ENCODE measurements at places on chromosomes 2 and 18. TPM values are rescaled to one million over a fixed set of nuclear protein-coding genes. Genes with fewer than 3 reads are reported as not detected.
A peak's percentile ranks its signal among the peaks of the same experiment; 100 is the strongest.

Gene PKDCC
- total RNA-seq, result not detected

Gene CHMP1B
- total RNA-seq, result 24.4 TPM

Gene SPHKAP
- not detected for total RNA-seq

DNA sequence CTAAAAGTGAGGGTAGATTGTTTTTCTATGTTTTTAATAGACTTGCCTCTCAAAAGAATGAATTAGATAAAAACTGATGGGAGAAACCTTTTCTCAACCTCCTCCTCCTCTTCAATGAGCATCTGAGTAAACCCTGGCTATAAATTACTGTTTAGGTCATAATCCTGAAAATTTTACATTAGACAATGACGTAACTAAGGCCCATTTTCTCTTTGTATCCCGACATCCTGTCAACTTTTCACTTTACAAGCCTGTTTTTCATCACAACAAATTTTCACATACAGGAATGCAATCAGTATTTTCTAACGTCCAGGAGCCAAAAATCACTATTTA is 1.3 kb downstream of the SPIRE1 start:
- no peak for DNase-seq
- peaks cover 25% of the 10 kb centered on the region for H3K27me3 ChIP-seq
- peak overlapping the region; percentile 86 for H3K4me3 ChIP-seq
- peaks cover 30% of the 10 kb centered on the region for H3K4me1 ChIP-seq

GRCh38 chr2:15367715-15368114 is 193.4 kb downstream of the NBAS start:
- H3K36me3 ChIP-seq, result peaks cover 28% of the 10 kb centered on the region
- H3K27ac ChIP-seq, result no peak overlapping the region
- H3K27me3 ChIP-seq, result no peaks in the 10 kb centered on the region
- no peak overlapping the region for H3K4me3 ChIP-seq
- DNase-seq, result no peak

- H3K4me1 ChIP-seq, result peaks cover 7% of the 10 kb centered on the region
- H3K36me3 ChIP-seq, result peaks cover 2% of the 10 kb centered on the region
- H3K27me3 ChIP-seq, result peaks cover 2% of the 10 kb centered on the region
- no peak overlapping the region for H3K4me3 ChIP-seq
- DNase-seq, result peak; percentile 69
- H3K27ac ChIP-seq, result peak overlapping the region; percentile 5
These were observed 63.9 kb downstream of the PRKRA start for GRCh38 chr2:178386986-178387597.

GRCh38 chr2:199777916-199778315 is 73.1 kb downstream of the FTCDNL1 start:
- no peak for DNase-seq
- no peaks in the 10 kb centered on the region for H3K36me3 ChIP-seq
- no peaks in the 10 kb centered on the region for H3K4me1 ChIP-seq
- H3K27ac ChIP-seq, result no peak overlapping the region
